ENCODE measurements at places on chromosomes 1 and 21.
A peak's percentile ranks its signal among the peaks of the same experiment; 100 is the strongest.

DNA sequence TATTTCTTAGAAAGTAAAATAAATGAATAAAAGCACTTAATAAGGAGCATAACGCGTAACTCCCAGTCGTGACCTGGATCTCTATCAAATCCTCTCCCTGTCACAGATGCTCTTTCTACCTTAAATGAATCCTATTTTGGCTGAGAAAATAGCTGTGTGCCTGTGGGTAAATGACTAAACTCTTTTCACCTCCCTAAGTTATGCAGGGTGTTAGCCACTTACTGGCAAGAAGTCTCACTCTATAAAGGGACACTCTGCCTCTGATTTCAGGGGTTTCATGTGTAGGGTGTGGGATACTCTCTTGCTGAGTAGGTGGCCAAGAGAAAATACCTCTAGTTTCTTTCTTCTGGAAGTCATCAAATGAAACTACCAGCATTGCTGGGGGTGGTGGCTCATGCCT lies 24.3 kb upstream of the PPP1R15B start:
- DNase-seq = no peak

GRCh38 chr21:45011911-45012661 lies 62.3 kb upstream of the ADARB1 start:
- peak; percentile 6 for DNase-seq

DNA sequence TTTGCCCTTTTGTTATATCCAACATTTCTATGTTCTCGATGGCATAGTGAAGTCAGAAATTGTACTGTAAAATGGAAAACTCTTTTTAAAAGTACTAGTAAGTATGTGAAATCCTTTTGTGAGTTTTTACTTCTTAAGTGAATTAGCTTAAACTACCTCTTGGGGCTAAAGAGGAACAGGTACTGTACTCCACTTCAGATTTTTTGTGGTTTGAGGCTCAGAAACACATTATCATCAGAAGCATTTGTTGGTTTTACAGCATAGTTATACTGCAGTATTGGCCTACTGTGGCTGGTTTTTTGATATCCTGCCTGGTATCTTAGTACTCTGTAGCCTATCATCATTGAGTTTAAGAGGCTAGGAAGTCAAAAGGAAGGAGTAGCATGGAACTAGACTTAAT lies 117.2 kb downstream of the NRDC start:
- DNase-seq = no peak

DNA sequence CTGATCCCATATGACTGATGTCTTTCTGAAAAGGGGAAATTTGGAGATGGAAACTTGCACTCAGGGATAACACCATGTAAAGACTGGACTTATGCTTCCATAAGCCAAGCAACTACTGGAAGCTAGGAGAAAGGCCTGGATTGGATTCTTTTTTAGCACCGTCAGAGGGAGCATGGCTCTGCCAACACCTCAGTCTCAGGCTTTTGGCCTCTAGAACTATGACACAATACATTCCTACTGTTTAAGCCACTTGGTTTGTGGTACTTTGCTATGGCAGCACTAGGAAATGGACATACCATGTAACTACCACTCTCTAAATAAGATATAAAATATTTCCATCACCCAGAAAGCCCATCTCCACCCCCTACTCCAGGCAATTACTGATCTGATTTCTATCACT lies 139.7 kb downstream of the CYYR1 start:
- no peak for DNase-seq

- no peak for DNase-seq
These were observed 127.0 kb upstream of the MROH9 start for GRCh38 chr1:170808216-170808885.
